Foreskin keratinocyte (primary cell): ENCODE measurements at places on chromosomes 5 and 9. TPM values are rescaled to one million over a fixed set of nuclear protein-coding genes. Genes with fewer than 3 reads are reported as not detected.

Gene KLF4
- total RNA-seq, result 16.0 and 17.6 TPM in 2 replicates

Gene AK8
- total RNA-seq, result 0.14 TPM in 2 replicates

Gene ERCC8
- total RNA-seq, result 12.7 and 14.3 TPM in 2 replicates

Gene FOXD4L4
- not detected in 2 replicates for total RNA-seq

Gene SMIM32
- not detected in 2 replicates for total RNA-seq

Gene CSF1R
- total RNA-seq, result not detected in 2 replicates

Gene LPAR1
- 27.0 and 30.9 TPM in 2 replicates for total RNA-seq

Gene B4GALT1
- total RNA-seq, result 61.8 and 83.6 TPM in 2 replicates

Gene CDC20B
- total RNA-seq, result not detected in 2 replicates

Gene FYB1
- total RNA-seq, result not detected in 2 replicates

Gene RMRP
- total RNA-seq, result 3,234 and 3,953 TPM in 2 replicates

- DNase-seq, result no peak
Measured at GRCh38 chr5:149256451-149256850, 15.2 kb upstream of the AFAP1L1 start.

- no peak for DNase-seq
Measured at GRCh38 chr9:105836936-105837660, 142.8 kb downstream of the TMEM38B start.

DNA sequence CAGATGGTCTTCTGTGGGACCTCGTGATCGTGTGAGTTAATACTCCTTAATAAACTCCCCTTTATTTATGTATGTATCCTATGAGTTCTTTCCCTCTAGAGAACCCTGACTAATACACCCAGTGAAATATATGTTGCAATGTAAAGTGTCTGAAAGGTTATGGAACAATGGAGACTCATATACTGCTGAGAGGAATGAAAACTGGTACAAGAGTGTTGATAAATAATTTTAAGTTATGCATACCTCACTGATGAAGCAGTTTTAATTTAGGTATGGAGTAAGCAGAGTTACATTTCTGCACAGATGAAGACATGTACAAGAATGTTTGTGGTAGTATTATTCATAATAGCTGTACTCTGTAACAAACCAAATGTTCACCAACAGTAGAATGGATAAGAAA, 438.3 kb downstream of the TAF11L14 start:
- DNase-seq, result peak; percentile 77

GRCh38 chr9:89779405-89780203, 174.8 kb downstream of the GADD45G start:
- no peak for DNase-seq

GRCh38 chr5:13866792-13867191, 77.7 kb downstream of the DNAH5 start:
- no peak for DNase-seq

DNA sequence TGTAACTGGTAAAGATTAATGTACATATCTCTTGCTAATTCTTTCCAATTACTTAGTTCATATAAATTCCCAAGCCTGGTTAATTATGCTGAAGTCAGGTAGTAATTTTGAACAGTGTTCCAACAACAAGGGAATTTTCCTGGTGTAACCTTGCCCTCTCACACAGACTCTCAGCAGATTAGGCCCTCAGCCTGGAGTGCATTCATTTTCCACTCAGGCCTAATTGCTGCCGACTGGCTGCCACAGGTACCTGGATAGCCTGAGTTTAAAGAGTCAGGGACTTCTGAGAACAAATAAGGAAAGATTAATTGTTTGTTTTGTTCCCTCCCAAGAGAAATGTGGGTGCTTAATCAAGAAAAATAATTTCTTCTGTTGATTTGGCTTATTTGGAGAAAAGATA, 71.4 kb downstream of the PPIC start:
- DNase-seq, result no peak

GRCh38 chr5:62144401-62145022, 161.5 kb upstream of the KIF2A start:
- no peak for DNase-seq

GRCh38 chr9:71514344-71514975, 253.9 kb downstream of the CEMIP2 start:
- peak; percentile 90 for DNase-seq

DNA sequence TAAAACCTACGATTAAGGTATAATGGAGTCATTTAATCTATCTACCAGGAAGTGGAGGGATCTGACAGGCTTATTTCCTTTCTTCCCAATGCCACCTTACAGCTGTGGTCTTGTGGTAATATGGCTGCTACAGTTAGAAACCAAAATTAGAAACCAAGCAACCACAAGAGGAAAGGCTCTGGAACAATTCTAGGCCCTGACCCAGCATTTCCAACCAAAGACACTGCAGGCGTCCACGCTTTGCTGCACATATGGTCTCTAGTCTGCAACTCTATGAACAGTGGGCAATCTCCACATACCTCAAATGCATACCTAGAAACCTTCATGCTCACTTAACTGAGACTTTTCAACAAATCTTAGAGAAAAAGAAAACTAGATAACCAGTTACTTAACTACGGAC, 339.1 kb downstream of the NFIB start:
- no peak for DNase-seq

DNA sequence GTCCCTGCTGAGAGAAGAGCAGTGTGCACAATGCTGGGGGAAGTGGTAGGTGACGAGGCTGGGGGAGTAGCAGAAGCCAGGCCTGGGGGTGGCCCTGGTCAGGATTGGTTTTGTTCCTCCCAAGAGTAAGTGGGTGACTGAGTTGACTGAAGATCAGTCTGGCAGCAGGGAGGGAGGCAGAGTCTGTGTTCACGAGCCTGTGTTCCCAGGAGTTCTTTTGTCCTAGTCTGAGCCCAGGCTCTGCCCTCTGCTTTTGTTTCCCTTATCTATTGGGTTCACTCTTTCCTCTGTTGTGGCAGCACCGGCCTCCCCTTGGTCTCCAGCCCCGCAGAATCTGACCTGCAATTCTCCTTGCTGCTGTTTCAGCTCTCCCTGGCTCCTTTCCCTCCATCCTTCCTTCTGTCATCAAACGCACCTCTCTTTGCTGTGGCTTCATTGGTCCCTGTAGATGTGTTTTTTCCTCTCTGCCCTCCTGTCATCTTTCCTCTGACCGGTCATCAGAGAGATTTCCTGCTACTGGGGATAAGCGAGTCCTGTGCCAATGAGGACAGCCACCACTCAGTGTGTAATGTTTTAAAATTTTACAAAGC, 607.4 kb downstream of the KIF4B start:
- no peak for DNase-seq

GRCh38 chr9:71363286-71363961, 242.0 kb upstream of the TRPM3 start:
- DNase-seq, result no peak

DNA sequence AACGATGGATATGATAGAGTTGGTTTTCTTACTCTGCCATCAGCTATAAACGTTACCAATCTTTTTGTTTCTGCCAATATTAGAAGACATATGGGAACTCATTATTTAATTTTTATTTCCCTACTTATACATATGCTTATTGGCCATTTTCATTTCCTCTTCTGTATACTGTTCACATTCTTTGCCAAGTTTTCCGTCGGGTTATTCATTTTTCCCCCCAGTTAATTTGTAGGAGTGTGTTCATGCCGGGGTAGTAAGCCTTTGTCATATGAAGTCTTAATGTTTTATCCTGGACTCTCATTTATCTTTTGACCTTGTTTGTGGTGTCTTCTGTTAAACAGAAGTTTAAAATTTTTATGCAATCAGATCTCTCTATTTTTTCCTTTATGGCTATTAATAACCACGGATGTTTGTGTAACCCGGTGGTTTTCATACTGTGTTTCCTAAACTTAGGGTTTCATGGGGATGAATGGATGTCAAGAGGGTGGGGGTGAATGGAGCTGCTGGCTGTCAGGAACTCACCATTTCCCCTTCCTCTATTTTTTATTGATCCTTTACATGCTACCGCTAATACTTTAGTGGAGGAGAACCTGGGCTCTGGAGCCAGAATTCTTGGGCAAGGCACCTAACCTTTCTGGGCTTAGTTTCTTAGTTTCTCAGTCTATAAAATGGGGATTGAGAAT, 42.5 kb upstream of the PPARGC1B start:
- DNase-seq, result no peak

GRCh38 chr9:127977884-127978647, 2.7 kb downstream of the EEIG1 start:
- no peak for DNase-seq

DNA sequence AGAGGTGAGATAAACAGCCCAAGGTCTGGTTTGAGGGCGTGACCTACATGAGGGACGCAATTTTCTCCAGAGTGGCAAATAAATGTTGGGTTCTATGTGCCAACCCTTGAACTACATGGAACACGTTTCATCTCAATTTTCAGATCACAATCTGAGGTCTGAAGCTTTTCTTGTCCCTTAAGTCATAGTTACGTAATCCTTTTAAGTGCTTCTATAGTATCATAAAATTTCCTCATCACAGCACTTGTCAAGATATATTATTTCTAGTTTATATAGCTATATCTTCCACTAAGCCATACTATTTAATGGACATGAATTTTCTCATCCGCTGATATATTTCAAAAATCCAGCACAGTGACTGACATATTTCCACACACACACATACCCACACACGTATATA, 53.1 kb upstream of the GRIN3A start:
- DNase-seq, result no peak

DNA sequence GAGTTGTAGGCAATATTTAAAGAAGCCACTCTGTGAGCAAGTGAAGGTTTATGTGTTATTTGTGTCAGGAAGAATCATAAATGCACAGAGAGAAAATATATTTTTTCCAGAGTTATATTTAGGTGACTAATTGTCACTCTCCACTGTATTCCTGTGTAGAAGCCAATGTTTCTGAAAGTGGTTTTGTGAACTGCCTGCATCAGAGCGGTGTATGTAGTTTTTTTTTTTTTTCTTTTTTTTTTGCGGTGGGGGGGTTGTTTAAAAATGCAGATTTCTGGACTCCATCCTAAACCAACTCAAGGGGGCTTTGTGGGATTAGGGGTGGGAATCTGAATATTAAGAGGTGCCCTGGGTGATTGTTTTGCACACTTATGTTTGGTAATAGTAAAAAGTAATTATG, 103.4 kb downstream of the GDNF start:
- DNase-seq, result no peak

DNA sequence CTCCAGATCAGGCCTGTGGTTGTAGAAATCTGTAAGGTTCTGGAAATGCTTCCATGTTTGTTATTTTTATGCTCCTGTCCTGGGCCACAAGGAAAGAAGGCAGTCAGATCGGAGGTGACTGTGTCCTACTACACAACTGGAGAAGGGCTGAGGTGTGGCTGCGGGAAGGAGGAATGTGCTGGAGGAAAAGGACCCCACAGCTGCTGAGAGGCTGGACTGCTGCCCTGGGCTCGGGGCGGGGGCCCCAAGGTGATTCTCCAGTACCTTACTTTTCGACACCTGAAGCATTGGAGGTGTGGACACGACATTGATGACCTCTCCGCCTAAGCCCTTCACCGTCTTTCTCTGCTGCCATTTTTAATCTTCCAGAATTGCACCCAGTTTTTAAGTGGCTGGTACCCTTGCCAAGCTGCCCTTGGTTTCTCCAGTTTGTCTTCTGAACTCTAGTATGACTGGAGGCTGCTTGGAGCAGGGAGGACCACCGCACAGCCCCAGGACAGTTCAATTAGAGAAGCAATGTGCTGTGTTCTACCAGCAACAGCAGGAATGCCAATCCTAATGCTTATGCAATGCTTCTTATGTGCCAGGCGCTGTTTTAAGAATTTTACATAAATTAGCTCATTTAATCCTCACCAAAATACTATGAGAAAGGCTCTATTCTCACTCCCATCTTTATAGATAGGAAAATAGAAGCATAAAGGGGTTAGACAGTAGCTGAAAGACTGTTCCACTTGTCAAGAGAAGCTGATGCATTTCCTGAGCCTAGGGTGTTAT, 13.5 kb upstream of the ANKRD33B start:
- DNase-seq, result no peak

DNA sequence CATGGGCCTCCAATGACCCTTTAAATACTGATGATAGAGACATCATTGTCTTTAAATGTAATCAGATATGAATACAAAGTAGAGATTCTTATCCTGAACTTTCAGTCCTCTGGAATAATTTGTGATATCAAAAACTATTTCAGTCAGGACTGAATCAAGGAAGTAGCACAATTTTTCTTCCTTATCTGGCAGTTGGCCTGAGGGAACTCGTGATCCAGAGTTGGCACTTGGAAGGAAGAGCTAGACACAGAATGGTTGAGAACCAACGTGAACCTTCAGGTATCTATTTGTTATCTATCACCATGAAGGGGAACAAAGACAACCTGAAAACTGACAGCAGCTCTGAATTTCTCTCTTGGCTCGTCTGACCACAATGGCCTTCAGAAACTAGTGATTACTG, 269.3 kb downstream of the PRDM9 start:
- no peak for DNase-seq

DNA sequence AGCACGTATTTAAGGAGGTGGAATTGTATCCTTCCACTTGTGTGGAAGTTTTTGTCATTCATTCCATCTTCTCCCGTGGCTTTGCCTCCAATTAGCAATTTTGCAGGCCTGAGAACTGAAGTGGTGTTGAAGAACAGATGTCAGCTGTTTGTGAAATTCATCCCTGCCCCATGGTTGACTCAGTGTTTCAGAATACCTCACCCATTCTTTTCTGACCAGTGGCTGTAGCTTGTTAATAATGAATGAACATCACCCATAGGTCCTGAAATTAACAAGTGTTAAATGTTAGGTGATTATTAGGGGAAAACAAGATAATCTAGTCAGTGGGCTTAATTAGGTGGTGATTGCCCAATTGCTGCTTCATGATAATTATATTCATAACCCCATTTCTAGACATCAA, 11.7 kb downstream of the ZNF462 start:
- DNase-seq, result no peak

- no peak for DNase-seq
Measured at GRCh38 chr5:149941795-149942194, 2.8 kb downstream of the PDE6A start.

GRCh38 chr5:140855772-140856674, at the start of gene PCDHA10:
PCDHA10 (plus strand) TSS chr5:140855897; CDS start chr5:140856049, 152 bp downstream.
- no peak for DNase-seq

GRCh38 chr9:103361906-103362305, 366.8 kb downstream of the CYLC2 start:
- DNase-seq, result peak; percentile 6

DNA sequence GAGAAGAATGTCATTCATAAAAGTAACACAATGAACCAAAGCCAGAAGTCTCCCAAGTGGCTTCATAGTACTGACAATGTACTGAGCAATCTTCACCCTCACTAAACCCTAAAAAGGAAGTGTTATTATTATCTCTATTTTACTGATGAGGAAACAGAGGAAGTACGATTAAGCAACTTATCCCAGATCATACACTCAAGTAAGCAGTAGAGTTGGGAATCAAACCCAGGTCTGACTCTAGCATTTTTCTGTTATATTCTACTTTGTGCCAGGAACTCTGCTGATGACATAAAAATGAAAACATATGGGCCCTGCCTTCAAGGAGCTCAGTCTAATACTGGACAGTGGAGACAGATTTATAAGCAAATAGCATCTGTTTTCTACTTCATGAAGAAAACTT, 109.2 kb downstream of the RAPGEF6 start:
- no peak for DNase-seq

GRCh38 chr5:50874306-50875001, 208.0 kb downstream of the PARP8 start:
- DNase-seq, result no peak
